ENCODE measurements at places on chromosomes 7 and 10.

DNA sequence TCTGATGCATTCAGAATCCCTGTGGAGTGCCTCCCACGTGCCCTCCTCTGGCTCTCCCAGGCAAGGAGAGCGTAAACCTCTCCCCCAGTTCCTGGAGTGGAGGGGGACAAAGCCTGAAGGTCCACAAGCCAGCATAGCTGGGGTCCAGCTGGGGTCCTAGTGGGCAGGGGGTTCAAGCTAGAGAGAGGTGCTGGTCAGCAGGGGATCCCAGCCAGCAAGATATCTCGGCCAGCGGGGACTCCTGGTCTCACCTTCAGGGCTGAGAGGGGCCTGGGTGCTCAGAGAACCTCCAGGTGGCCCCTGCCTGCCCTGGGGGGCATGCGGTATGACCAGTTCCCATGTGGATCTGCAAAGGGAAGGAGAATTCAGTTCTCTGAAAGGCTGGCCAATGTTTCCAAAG is 413.7 kb downstream of the TCERG1L start:
- DNase-seq = no peak

DNA sequence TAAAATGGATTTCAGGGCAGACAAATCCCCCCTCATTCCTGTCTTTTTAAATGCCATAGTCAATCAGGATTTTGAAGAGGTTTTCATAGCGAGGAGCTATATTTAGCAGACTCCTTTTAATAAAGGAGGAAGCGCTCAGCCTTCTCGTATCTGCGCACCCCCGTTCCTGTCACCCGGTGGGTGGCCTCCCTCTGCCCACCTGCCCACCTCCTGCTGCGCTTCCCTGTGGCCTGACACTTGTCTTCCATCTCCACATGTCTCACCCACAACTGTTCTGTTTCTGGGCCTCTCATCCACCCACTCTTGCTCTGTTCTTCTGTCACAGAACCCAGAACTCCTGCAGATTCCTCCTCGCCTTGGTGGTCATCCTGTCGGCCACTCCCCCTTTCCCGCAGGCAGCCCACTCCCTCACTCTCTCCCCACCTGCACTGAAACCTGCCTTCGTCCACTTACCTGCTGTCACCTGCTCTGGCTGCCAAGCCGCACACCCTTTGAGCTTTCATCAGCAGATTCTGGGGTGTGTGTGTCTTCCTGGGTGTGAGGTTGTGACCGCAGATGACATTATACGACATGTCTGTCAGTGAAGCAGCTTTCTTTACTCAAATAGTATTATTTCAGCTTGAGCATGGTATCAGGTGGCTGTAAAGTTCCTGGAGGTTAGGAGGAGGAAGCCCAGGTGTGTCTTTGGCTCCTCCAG is 163.5 kb upstream of the AGK start:
- DNase-seq = no peak

DNA sequence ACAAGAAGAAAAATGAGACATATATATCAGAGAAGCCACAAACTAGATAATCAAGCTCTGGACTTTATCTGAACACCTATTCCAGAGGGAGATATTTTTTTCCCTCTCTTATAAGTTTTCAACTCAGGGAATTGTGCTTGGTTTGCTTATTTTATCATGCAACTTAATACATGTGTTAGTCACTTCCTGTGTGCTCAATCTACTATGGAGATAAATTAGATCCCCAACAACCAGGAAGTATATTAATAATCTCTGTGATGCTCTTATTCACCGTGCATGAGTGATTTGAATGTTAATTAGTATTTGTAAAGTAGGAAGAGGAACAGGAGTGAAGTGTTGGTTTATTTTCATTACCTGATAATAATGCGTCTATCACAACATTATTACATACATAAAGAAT is 38.8 kb upstream of the ZNF365 start:
- DNase-seq = no peak

GRCh38 chr7:44290252-44290620 is 35.2 kb downstream of the CAMK2B start:
- no peak for DNase-seq

GRCh38 chr10:43739161-43739560 is 90.5 kb upstream of the ZNF32 start:
- no peak for DNase-seq

All from CD8-positive, alpha-beta memory T cell (primary cell).